Activated B cell treated with CpG ODN at 0.5 μM for 24 hours (primary cell): ENCODE measurements at places on chromosomes 16 and 17.
A peak's percentile ranks its signal among the peaks of the same experiment; 100 is the strongest.

GRCh38 chr16:66502020-66502913 lies 47.7 kb downstream of the TK2 start:
- DNase-seq = peak; percentile 3

DNA sequence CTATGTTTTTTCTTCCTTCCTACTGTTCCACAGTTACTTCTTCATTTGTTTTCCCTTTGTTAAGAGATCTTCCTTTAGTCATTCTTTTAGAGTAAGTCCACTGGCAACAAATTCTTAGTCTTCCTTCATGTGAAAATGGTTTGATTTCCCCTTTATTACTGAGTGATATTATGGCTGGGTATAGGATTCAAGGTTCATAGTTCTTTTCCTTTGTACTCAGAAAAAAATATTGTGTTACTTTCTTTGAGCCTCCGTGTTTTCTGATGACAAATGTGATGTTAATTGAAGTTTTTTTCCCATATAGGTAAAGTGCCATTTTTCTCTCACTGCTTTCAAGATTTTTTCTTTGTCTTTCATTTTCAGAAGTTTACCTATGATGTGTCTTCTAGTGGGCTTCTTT lies 283.1 kb upstream of the TBX2 start:
- DNase-seq = no peak

DNA sequence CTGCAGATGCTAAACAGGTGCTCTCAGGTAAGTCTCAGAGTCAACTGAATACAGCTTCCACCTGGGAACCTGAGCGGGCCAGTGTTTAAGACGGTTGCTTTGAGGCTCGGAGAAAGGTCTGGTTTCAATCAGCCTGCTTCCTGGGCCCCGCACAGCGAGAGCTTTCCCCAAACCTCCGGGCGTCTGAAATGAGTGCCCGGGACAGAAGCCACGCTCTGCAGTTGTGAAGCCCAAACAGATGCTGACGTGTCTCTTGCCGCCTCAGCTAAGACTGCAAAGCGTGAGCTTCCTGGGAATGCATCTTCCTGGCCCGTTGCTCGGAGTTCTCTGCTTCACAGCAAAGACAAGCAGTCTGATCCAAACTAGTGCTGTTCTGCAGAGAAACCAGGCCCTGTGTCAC lies 36.7 kb downstream of the PLXDC1 start:
- no peak for DNase-seq

DNA sequence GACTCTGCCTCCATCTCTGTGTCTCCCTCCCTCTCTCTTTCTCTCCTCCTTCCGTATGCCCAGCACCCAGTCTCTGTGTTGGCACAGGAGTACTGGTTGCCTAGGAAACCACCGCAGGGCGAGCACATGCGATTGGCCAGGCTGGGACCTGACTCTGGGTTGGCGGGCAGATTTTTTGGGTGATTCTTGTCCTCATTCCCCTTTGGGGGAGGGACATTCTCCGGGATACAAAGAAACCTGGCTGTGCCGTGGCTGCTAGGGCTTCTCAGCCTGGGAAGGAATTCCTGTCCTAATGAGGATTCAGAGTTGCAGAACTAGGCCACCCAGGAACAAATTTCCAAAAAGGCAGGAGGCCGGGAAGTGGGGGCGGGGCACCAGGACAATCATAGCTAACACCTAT lies 168.9 kb downstream of the SHISA9 start:
- no peak for DNase-seq

DNA sequence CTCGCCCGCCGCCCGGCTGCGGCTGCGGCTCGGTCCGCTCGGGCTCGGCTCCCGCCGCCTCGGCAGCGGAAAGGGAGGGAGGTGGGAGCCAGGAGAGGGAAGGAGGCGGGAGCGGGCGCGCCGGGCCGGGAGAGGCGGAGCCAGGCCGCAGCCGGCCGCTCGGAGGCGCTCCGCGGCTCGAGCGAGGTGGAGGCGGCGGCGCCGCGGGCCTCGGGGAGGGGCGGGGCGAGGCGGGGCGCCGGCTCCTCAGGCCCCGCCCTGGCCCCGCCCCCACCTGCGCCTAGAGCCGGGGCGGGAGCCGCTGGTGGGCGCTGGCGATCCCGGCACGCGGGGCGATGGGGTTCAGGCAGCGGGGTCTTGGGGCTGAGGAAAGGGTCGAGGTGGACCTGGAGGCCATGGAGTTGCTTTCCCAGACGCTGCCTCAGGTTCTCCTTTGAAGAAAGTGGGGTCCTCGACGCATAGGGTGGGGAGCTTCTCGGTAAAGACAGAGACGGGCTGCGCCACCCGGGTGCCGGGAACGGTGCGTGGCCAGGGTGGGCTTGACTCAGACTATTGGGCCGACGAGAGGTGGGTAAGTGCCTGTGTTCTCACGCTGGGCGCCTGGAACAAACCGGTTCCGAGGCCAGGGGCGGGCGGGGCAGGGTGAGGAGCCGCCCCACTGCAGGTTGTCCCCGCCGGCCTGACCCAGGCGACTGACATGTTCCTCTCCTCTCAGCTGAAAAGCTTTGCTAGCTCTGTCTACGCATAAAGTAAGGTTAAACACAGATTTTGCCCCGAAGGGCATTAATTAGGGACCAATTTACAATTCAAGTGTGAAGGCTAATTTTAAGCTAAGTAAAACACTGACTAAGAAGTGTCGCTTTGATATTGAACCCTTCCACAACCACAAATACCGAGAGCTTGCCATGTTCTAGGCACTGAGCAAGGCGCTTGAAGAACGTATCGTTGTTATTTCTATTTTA lies at the start of gene CMTM4:
Gene CMTM4, minus strand, starts transcription at position 75 of the 962 bp plus-strand sequence. CDS start 218 bp downstream, outside the sequence.
- peak; percentile 76 for DNase-seq

DNA sequence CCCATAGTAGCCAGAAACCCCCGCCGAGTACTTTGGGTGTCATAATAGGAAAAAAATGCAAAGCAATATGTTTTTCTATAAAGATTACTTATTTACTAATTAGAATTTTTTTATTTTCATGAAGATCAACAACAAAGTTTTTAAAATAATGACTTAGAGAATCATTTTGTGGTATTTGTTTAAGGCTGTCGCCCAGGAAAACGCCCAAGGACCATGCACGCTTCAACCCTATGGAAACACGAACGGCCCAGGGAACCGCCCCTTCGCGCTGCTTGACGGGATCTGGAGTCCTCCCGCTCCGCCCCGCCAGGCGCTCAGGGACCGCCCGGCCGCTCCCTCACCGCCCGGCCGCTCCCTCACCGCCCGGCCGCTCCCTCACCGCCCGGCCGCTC lies 408 bp upstream of the KPNA2 start:
- peak; percentile 77 for DNase-seq

GRCh38 chr17:38403491-38403890 lies 24.8 kb upstream of the ARHGAP23 start:
- no peak for DNase-seq

- no peak for DNase-seq
Measured at GRCh38 chr17:163514-164098, 17.8 kb downstream of the DOC2B start.

DNA sequence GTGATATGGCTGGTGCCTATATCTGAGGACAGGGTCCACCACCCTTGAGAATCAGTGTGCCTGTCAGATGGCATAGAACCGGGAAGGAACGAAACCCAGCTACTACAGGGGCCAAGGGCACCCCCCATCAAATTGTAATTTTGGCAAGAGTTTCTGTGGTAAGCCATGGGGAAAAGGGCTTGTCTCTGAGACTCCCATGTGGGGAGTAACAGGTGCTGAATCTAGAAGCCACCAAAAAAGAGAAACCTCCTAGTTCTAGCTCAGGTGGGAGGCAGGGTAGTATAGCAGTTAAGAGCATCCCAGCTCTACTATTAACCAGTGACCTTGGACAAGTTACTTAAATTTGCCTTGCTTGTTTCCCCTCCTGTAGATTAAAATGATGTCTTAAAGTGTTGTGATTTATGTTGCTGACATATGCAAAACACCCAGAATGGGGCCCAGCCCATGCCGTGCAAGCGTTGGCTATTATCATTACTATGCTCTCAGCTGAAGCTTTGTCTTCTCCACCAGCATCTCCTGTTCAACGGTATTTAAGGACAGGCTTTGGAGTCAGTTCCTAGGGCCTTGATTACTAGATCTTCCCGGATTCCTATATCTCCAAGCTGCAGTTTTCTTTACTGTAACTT lies 210.7 kb upstream of the NLRP1 start:
- no peak for DNase-seq

- DNase-seq = no peak
Measured at GRCh38 chr17:80936723-80937122, 54.9 kb upstream of the CHMP6 start.

GRCh38 chr17:73199751-73200317 lies 7.0 kb downstream of the COG1 start:
- DNase-seq = no peak

DNA sequence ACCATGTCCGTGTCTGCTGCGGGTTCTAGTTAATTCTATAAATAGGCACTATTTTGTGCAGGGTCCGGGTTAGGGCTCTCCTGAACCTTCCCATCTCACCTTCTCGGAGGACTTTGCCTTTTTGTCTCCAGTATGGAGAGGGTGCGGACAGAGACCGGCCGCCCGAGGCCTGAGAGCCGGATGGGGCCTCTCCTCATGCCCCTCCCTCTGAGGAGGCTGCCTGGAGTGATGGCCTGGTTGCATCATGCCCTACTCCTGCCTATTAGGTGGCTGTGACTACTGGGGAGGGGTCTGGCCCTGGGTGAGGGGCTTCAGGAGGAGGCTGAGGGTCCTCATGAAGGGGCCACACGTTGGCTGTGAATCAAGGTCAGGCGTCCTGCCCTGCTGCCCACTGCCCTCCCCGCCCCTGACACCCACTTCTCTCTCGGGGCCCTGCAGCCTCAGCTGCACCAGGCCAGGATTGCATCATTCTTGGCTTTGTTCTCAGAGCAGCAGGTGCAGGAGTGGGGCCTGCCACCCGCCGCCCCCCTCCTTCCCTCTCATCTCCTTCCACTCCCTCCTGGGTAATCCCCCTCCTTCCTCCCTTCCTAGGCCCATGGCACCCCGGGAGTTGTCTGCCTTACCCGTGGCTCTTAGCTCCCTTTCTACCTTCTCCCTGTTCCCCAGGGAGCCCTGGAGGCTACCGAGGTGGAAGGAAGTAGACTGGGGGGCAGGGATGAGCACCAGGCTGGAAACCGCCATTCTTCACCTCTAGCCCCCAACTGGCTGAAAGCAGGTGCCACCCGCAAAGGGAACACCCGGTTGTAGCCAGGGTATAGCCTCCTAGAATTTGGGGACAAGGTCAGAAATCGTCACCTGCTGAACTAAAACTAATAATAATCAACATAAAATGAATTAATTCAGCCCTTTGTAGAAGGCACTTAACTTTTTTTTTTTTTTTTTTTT lies 12.7 kb upstream of the ARHGAP23 start:
- no peak for DNase-seq

DNA sequence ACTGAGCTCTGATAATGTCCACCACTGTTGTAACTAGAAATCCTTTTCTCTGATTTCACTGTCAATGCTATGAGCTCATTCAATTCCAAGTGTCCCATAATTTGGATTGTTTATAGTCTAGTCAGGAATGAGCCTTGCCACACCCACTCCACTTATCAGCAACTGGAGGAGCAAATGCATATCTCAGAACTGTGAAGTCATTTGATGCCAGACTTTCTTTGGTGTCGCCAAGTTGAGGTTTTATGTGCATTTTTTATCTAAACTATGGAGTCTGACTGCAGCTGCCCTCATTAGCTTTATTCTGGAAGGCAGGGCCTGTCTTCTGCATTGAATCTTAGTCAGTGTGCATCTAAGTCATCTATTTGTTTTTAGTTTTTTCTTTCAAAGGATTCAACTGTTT lies 361.3 kb downstream of the PMP22 start:
- no peak for DNase-seq

DNA sequence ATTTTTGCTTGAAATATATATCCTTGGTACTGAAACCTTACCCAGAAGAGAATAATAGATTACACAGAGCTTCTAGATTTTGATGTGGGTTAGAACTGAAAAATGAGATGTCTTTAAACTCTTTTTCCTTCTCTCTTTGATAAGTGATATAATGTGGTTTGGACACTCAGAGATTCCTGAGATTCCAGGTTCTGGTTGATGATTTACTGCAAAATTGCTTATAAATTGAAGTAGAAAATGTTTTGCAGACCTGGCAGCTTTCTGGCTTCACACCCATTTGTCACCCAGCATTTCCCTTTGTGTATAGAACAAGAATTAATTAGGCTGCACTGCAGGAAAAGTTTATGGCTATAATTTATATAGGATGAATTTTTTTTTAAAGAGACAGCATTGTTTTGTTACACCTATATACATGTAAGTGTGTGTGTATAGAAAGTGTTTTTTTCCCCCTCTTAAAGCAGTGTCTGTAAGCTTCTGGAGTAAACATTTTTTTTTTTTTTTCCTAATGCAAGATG lies 23.5 kb downstream of the AATF start:
- DNase-seq = no peak
